Colonic mucosa (tissue), 4 donors: ENCODE measurements at places on chromosomes 4 and X. TPM values are rescaled to one million over a fixed set of nuclear protein-coding genes. Genes with fewer than 3 reads are reported as not detected.

- H3K27me3 ChIP-seq, result no peaks in the 10 kb centered on the region
- no peak overlapping the region for H3K27ac ChIP-seq
These were observed 10.5 kb downstream of the DCAF8L2 start for GRCh38 chrX:27600686-27601085.

DNA sequence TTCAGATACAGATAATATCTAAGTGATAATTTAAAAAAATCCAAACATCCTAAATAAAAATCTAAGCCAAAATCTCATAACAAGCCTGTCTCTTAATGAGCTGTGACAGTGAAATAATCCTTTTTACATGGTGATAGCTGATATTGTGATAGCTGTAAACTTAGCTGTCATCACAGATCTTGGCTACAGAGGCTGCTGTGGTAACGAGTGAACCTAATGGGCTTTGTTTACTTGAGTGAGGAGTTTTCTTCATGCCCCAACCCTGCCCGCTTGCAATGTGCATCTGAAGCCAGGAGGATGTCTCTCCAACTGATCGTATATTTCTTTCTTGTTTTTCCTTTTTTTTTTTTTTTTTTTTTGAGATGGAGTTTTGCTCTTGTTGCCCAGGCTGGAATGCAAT lies 41.5 kb upstream of the YTHDC1 start:
- H3K27ac ChIP-seq, result no peak overlapping the region
- H3K4me3 ChIP-seq, result no peak overlapping the region
- no peaks in the 10 kb centered on the region for H3K27me3 ChIP-seq

DNA sequence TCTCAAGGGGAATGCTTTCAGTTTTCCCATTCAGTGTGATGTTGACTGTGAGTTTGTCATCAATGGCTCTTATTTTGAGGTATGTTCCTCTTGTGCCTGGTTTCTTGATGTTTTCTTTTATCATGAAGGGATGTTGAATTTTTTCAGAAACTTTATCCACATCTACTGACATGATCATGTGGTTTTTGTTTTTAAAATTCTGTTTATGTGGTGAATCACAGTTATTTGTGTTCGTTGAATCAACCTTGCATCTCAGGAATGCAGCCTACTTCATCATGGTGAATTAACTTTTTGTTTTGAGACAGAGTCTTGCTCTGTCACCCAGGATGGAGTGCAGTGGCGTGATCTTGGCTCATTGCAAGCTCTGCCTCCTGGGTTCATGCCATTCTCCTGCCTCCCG lies 263.1 kb upstream of the KLF3 start:
- H3K4me1 ChIP-seq, result no peaks in the 10 kb centered on the region
- no peak overlapping the region for H3K4me3 ChIP-seq
- H3K27me3 ChIP-seq, result no peaks in the 10 kb centered on the region
- no peak for DNase-seq
- H3K27ac ChIP-seq, result no peak overlapping the region

The KIT gene
- total RNA-seq, result 9.3 TPM

GRCh38 chr4:70703619-70704214 lies 15.4 kb downstream of the UTP3 start:
- H3K27me3 ChIP-seq, result no peaks in the 10 kb centered on the region
- DNase-seq, result no peak
- peak overlapping the region; percentile 84 for H3K4me3 ChIP-seq
- no peaks in the 10 kb centered on the region for H3K4me1 ChIP-seq
- peak overlapping the region; percentile 94 for H3K27ac ChIP-seq

DNA sequence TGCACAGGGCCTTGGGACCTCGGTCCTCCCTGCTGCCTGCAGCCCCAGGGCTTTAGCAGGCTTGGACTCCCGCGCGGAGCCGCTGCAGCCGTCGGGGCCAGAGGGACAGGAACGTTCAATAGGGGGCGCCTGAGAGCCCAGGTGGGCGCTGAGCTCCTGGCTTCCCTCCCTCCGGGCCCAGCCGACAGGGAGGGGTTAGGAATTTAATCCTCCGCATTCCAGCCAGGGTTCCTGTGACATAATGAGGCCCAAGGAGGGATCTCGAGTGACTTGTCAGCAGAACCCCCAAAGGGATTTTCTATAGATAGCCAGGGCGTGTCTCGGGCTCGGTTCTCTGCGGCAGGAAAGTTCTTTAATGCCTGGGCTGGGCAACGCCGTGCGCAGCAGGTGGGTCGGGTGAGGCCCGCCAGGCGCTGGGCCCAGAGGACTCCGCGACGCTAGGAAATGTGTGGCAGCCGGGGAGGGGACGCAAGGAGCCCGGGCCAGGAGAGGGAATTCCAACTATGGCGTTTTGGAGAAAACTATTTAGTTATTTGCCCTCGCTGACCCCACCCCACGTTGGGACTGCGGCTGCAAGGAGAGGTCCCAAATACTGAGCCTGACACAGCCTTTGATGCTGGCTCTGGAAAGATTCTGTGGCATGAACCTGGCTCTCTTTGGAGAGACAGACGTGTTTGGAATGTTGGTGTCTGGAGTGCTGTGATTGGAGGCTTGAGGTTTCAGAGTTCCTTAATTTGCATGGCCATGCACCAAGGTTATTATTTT lies 285.2 kb upstream of the GATB start:
- H3K4me1 ChIP-seq, result no peaks in the 10 kb centered on the region
- H3K27ac ChIP-seq, result no peak overlapping the region
- H3K4me3 ChIP-seq, result no peak overlapping the region
- H3K36me3 ChIP-seq, result no peaks in the 10 kb centered on the region
- no peaks in the 10 kb centered on the region for H3K27me3 ChIP-seq
